Activated CD4-positive, alpha-beta memory T cell treated with anti-CD3 and anti-CD28 coated beads, Interleukin-2, amount 10 ng/mL, durations not matched to agents 7 days and 5 days (primary cell): ENCODE measurements at places on chromosomes 6 and 20. TPM values are rescaled to one million over a fixed set of nuclear protein-coding genes. Genes with fewer than 3 reads are reported as not detected.
A peak's percentile ranks its signal among the peaks of the same experiment; 100 is the strongest.

DPPA5 gene
- not detected for total RNA-seq

- H3K27me3 ChIP-seq, result no peaks in the 10 kb centered on the region
- H3K27ac ChIP-seq, result no peak overlapping the region
- no peaks in the 10 kb centered on the region for H3K4me1 ChIP-seq
- no peak for DNase-seq
- H3K4me3 ChIP-seq, result no peak overlapping the region
- no peaks in the 10 kb centered on the region for H3K36me3 ChIP-seq
Measured at GRCh38 chr20:11108102-11108810, 434.5 kb upstream of the JAG1 start.

DNA sequence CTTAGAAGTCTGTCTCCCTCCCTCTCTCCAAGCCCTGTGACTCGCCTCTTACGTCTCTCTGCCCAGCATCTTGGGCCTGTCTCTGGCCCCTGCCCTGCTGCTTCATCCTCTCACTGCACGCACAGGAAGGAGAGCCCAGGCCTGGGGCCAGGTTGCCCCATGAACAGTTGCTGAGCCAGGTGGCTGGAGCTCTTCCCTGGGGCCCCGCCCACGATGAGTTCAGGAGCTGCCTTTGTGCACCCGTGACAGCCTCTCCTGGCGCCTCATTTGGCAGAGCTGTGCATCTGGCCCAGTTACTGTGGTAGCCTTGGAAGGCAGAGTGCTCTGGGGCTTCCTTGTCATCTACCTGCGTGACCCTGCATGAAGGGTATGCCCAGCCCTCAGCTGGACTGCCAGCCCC, 44.5 kb downstream of the SLC52A3 start:
- H3K27ac ChIP-seq, result no peak overlapping the region
- peaks cover 28% of the 10 kb centered on the region for H3K27me3 ChIP-seq
- H3K36me3 ChIP-seq, result no peaks in the 10 kb centered on the region
- no peak for DNase-seq

GRCh38 chr6:34298941-34299340, 50.1 kb upstream of the SMIM29 start:
- H3K27ac ChIP-seq, result no peak overlapping the region
- no peak overlapping the region for H3K4me3 ChIP-seq
- H3K36me3 ChIP-seq, result peaks cover 4% of the 10 kb centered on the region
- H3K27me3 ChIP-seq, result no peaks in the 10 kb centered on the region
- H3K4me1 ChIP-seq, result peaks cover 14% of the 10 kb centered on the region
- DNase-seq, result no peak

VIP gene
- total RNA-seq, result not detected

- no peak overlapping the region for H3K27ac ChIP-seq
- no peak for DNase-seq
- H3K4me3 ChIP-seq, result no peak overlapping the region
- peaks cover 29% of the 10 kb centered on the region for H3K36me3 ChIP-seq
- peaks cover 58% of the 10 kb centered on the region for H3K4me1 ChIP-seq
Measured at GRCh38 chr6:31543639-31544038, 1.8 kb upstream of the DDX39B start.

- H3K4me3 ChIP-seq, result no peak overlapping the region
- H3K4me1 ChIP-seq, result no peaks in the 10 kb centered on the region
- peak; percentile 22 for DNase-seq
Measured at GRCh38 chr6:133512410-133513016, 271.4 kb downstream of the EYA4 start.

- no peaks in the 10 kb centered on the region for H3K27me3 ChIP-seq
- H3K27ac ChIP-seq, result no peak overlapping the region
- H3K36me3 ChIP-seq, result no peaks in the 10 kb centered on the region
Measured at GRCh38 chr6:50925981-50926380, 107.3 kb downstream of the TFAP2B start.

GRCh38 chr20:45008521-45009049, 42.3 kb downstream of the STK4 start:
- DNase-seq, result no peak
- H3K27me3 ChIP-seq, result no peaks in the 10 kb centered on the region
- H3K36me3 ChIP-seq, result peaks cover 64% of the 10 kb centered on the region
- H3K27ac ChIP-seq, result no peak overlapping the region
- H3K4me3 ChIP-seq, result no peak overlapping the region

- no peak for DNase-seq
- no peak overlapping the region for H3K27ac ChIP-seq
- H3K4me1 ChIP-seq, result peaks cover 36% of the 10 kb centered on the region
- H3K4me3 ChIP-seq, result no peak overlapping the region
- H3K36me3 ChIP-seq, result no peaks in the 10 kb centered on the region
- peaks cover 27% of the 10 kb centered on the region for H3K27me3 ChIP-seq
Measured at GRCh38 chr20:62984666-62985443, 21.9 kb downstream of the BHLHE23 start.

GRCh38 chr6:131602781-131603312, 25.2 kb downstream of the MED23 start:
- H3K4me1 ChIP-seq, result no peaks in the 10 kb centered on the region
- H3K4me3 ChIP-seq, result no peak overlapping the region
- H3K36me3 ChIP-seq, result peaks cover 54% of the 10 kb centered on the region
- no peak for DNase-seq
- no peaks in the 10 kb centered on the region for H3K27me3 ChIP-seq

CNBD2 gene
- 5.4 TPM for total RNA-seq

DNA sequence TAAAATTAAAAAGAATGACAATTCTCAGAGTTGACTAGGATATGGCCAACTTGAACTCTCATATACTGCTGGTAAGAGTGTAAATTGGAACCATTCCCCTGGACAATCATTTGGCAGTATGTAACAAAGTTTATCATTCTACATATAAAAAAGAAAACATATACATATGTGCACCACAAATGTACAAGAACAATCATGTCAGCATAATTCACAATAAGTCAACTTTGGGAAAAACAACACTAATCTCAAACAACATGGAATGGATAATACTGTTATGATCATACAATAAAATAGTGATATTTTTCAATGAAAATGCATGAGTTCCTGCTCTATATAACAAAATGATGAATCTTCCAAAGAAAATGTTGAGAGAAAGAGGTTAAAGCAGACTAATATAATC, 1078.7 kb upstream of the EPHA7 start:
- H3K27ac ChIP-seq, result no peak overlapping the region
- no peaks in the 10 kb centered on the region for H3K36me3 ChIP-seq
- DNase-seq, result no peak
- no peaks in the 10 kb centered on the region for H3K4me1 ChIP-seq
- no peaks in the 10 kb centered on the region for H3K27me3 ChIP-seq
- H3K4me3 ChIP-seq, result no peak overlapping the region

MACROD2 gene
- not detected for total RNA-seq

GRCh38 chr6:36615018-36615761, 21.0 kb downstream of the SRSF3 start:
- no peak overlapping the region for H3K4me3 ChIP-seq
- H3K27me3 ChIP-seq, result no peaks in the 10 kb centered on the region
- H3K4me1 ChIP-seq, result peaks cover 33% of the 10 kb centered on the region
- peak; percentile 50 for DNase-seq
- peak overlapping the region; percentile 12 for H3K27ac ChIP-seq

DNA sequence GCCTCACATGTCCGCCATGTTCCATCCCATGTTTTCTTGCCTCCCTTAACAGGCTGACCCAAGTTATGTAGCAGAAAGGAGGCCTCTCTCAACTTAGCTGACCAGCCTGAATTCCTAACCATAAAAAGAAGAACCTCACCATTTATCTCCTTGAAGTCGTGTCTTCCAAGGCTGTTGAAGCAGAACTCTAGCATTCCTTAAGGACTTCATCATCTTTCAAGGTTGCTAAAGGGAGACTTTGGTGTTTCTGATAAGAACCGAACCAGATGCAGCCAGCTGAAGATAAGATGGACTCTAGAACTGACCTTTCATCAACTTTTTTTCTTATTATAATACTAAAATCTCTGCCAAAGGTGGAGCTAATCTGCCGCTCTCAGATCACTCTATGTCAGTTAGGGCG, 571.7 kb upstream of the SLC35B3 start:
- no peak overlapping the region for H3K27ac ChIP-seq
- DNase-seq, result no peak
- no peaks in the 10 kb centered on the region for H3K36me3 ChIP-seq
- no peaks in the 10 kb centered on the region for H3K4me1 ChIP-seq
- H3K4me3 ChIP-seq, result no peak overlapping the region
